ENCODE measurements at places on chromosomes 3 and 15. TPM values are rescaled to one million over a fixed set of nuclear protein-coding genes. Genes with fewer than 3 reads are reported as not detected.

The ASB14 gene
- not detected for total RNA-seq

The GREM1 gene
- total RNA-seq = not detected

The UROC1 gene
- total RNA-seq = not detected

The GOLGA8J gene
- total RNA-seq = 1.2 TPM

The CRABP1 gene
- total RNA-seq = not detected

The GPR15 gene
- total RNA-seq = 1.5 TPM

The MESP1 gene
- 2.9 TPM for total RNA-seq

The GP9 gene
- 3.8 TPM for total RNA-seq

The ACTRT3 gene
- total RNA-seq = not detected

The TM4SF18 gene
- total RNA-seq = not detected

The TARS3 gene
- 20.5 TPM for total RNA-seq

The SLC28A2 gene
- not detected for total RNA-seq

The ENTPD3 gene
- not detected for total RNA-seq

The PYGO1 gene
- total RNA-seq = 0.16 TPM

The RBMS3 gene
- not detected for total RNA-seq

GRCh38 chr3:185549122-185549521, 3.3 kb downstream of the LIPH start:
- no peak for DNase-seq

DNA sequence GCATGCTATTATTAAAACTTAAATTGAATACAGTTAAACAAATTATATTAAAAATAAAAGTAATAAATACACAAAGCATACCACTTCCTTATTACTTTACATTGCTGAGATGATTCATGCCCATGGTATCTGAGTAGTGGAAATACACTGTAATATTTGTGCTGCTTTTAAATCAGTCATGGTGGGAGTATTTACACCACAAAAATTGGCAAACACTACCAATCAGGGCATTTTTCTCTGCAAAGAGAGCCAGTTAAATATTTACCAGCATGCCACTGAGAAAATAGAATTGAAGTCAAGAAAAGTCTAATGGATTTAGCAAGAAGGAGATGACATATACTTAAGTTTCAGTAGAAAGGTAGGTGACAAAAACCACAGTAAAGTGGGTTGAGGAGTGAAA, 19.6 kb downstream of the PPARG start:
- no peak for DNase-seq

DNA sequence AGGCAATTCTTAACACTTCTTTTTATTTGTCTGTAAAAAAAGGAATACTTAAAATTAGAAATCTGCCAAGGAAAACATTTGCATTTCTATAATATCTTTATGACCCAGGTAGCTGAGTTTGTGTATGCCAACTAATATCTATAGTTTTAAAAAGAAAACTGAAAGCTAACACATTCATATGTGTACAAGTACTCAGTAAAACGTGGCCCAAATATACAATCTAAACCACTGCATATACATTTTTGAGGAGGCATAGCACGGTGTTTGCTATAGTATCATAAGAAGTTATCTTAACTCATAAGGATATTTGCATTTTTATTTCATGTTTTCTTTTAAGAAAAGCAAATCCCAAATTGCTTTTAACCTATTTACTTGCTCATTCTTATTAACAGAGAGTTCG, 172.7 kb downstream of the ZBTB20 start:
- DNase-seq = no peak

DNA sequence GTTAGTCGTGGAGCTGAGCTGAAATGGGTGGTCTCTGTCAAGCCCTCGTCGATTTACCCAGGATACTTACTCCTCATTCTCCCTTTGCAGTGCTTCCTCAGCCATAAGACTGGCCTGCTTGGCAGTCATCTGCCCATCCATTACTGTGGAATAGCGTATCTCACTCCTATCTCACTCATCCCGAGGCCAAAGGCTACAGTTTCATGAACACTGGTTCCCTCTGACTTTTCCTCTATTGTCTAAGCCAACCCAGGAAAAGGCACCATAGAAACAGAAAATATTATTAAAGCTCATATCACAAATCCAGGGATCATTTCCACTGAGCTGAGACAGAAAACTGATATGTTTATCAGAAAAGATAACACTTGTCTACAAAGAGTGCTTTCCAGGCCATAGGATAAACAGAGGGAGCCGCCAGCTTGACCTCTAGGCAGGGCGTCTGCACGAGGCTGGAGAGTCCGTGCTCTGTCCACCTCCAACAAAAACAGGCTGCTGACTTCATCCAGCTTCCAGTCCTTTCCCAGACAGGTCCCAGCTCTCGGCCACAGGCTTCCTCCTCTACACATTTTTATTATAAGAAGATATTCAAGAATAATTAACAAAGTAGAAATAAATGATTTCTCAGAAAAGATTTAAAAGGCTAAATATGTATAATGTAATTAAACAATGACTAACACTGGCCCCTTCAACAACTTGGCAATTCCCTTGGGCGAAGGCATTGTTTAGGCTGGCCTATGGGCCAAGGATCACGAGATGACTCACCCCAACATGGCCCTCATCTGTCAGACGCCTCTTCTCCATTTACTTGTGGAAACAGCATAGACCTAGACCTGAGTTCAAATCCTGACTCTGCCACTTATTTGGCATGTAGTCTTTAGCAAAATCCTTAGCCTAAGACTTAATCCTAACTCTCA, 27.4 kb upstream of the BOC start:
- no peak for DNase-seq

- DNase-seq = no peak
These were observed 290.6 kb downstream of the ROBO1 start for GRCh38 chr3:79477242-79477641.

DNA sequence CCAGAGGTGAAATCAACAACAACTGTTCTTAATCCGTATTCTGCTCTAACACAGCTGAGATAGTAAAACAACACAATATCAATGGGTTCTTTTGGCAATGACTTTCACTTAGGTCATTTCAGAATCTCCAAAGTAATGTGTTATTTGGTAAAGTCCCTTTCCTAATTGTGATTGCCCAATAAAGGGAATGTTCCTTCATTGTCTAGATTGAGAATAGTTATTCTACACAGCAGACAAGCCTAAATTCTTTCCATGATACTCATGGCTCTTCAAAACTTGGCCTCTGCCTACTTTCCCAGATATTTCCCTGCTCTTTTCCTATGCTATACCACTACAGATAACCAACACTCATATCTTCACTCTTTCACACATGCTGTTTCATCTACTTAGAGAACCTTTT, 219.8 kb downstream of the FMN1 start:
- no peak for DNase-seq

DNA sequence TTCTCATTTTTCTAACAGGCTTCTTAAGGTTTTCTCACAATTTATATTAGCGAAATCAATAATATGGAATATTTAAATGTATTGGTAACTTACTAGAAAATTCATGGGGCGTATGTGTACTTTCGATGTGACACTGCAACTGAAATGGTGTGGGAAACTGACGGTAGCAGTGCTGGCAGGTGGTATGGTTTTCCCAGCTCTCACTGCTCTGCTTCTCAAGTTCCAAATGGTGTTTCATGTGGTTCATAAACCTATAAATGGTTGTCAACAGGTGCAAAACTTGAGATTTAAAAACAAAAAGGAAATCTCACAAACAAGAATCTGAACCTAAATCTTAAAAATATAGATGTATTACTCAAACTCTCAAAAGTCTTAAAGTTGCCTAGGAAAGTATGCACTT, 54.7 kb downstream of the ZNF280D start:
- DNase-seq = no peak

GRCh38 chr3:32968166-32968919, 16.9 kb downstream of the CCR4 start:
- no peak for DNase-seq

GRCh38 chr3:24986612-24987011, 441.5 kb upstream of the RARB start:
- no peak for DNase-seq

DNA sequence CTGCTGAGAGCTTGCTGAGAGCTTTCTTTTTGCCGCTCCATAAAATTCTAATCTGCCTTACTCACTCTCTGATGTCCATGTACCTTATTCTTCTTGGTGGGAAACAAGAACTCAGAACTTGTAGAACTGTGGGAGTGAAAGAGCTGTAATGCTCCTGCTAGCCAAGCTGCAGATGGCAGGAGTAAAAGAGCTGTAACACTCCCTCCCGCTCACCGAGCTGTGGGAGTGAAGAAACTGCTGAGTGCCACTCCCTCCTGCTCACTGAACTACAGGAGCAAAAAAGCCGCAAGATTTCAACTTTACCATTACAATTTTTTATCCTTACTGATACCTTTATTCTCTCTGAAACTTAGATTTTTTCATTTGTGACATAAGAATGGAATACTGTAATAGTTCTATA, 199.1 kb downstream of the SI start:
- DNase-seq = no peak

DNA sequence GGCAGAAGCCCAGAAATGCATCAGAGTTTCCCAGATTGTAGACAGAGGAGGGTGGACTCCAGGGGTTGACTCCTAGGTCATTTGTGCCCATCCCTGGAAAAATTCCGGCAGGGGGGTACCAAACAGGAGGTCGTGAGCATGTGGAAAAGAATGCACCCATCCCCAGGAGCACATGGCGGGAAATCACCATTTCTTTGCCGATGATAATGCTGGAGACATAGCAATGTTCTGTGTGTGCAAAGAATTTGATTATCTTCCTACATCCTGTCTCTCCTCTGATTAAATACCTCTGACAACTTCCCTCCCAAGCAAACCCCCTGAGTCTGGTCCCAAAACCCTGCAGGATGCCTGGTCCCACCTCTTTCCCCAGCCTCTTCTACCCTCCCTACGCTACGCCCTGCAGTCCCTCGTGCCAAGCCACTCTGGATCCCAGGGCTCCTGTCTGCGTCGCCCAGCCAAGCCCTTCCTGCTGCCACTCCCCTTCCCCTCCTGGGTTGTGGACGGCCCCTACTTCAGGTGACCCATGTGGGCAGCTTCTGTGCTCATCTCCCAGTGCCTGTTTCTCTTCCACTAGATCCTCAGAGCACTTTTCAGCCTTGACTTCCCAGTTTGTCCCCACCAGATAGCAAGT, 15.8 kb downstream of the WNT7A start:
- no peak for DNase-seq

GRCh38 chr3:76561494-76562236, 478.2 kb upstream of the ROBO2 start:
- no peak for DNase-seq

DNA sequence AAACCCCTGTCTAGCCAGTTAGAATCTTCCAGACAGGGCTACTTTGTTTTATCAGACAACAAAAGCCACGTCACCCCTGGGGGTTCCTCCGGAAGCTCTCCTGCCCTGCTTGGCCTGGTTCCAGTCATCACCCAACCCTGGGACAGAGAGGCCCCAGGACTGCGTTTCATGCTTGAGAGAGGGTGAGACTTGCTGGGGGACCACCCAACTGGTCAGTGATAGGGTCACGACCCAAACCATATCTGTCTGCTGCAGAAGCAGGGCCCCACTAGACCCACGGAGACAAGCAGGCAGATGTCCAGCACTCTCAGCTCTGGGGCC, 1.2 kb downstream of the NT5DC2 start:
- DNase-seq = peak; percentile 26

DNA sequence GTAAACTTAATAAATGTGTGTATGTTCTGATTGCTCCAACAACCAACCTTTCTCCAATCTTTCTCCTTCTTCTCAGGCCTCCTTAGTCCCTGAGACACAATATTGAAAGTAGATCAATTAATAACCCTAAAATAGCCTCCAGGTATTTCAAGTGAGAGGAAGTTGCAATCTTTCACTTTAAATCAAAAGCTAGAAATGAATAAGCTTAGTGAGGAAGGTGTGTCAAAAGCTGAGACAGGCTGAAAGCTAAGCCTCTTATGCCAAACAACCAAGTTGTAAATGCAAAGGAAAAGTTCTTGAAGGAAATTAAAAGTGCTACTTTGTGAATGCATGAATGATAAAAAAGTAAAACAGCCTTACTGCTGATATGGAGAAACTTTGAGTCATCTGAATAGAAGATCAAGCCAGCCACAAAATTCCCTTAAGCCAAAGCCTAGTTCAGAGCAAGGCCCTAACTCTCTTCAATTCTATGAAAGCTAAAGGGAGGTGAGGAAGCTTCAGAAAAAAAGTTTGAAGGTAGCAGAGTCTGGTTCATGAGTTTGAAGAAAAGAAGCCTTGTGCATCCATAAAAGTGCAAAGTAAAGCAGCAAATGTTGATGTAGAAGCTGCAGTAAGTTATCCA, 38.6 kb downstream of the CCDC80 start:
- DNase-seq = no peak

GRCh38 chr3:162034368-162034767, 537.8 kb downstream of the OTOL1 start:
- no peak for DNase-seq

- no peak for DNase-seq
These were observed 42.3 kb downstream of the FBXO22 start for GRCh38 chr15:75945953-75946352.

GRCh38 chr15:39000008-39000734, 435.6 kb upstream of the RASGRP1 start:
- no peak for DNase-seq

DNA sequence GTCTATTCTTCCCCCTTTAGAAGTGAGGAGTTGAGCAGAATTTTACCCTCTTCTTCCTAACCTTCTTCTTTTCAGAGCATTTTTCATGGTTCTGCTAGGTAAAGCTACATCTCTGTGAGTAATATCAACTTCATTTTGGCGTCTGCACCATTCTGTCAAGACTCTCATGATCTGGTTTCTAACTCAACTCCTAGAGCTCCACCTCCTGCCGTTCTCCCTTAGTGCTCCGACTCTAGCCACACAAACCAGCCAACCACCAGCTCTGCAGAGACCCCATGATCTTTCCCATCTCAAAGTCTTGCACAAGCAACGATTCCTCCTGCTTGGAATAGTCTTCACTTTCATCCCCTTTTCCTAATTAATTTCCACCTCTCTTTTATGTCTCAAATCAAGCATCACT, 193.9 kb upstream of the TMC3 start:
- DNase-seq = no peak

- no peak for DNase-seq
These were observed 151.4 kb upstream of the ARL6 start for GRCh38 chr3:97613139-97613538.
